ENCODE measurements at places on chromosomes 1 and 21.

- no peak overlapping the region for H3K27ac ChIP-seq
- no peak for DNase-seq
- H3K4me3 ChIP-seq, result no peak overlapping the region
These were observed 50.5 kb upstream of the GADD45A start for GRCh38 chr1:67634396-67634935.

GRCh38 chr1:1364266-1364665 is 5.9 kb upstream of the MXRA8 start:
- H3K4me1 ChIP-seq, result peaks cover 25% of the 10 kb centered on the region
- DNase-seq, result no peak
- H3K27ac ChIP-seq, result no peak overlapping the region
- no peaks in the 10 kb centered on the region for H3K36me3 ChIP-seq
- no peaks in the 10 kb centered on the region for H3K27me3 ChIP-seq
- no peak overlapping the region for H3K4me3 ChIP-seq

DNA sequence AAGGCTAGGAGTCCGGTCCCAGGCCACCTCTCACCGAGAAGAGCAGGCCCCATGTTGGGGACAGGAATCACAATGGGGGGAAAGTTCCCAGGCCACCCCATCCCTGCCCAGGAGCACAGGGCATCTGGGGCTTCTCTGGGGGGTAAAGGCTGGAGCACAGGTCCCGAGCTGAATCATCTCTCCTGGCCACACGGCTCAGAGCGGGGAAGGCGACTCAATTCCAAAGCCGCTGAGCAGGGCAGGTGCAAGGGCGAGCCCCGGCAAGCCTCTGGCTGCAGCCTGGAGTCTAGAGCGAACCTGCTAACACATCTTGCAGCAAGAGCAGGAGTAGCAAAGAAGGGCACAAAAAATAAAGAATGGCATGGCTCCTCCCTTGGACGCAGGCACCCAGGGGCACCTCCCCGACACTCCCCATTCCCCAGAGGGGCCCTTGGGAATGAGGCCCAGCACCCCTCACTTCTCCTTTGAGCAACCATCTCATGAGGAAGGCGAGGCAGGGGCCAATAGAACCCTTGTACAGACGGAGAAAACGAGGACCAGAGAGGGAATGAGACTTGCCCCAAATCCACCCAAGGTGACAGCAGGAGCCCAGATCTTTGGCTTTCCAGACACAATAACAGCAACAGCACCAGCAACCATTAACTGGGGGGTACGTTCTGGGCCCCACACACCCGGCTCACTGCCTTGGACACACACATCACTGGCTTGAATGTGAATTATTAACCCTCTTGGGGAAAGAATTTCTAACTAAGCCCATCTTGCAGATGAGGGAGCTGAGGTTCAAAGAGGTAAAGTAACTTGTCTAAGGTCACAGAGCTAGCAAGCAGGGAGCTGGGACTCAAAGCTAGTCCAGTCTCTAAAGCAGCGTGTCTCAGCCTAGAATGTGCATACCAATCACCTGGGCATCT is 20.7 kb upstream of the ALDH4A1 start:
- no peak for DNase-seq
- peaks cover 2% of the 10 kb centered on the region for H3K36me3 ChIP-seq
- H3K4me3 ChIP-seq, result no peak overlapping the region
- peaks cover 42% of the 10 kb centered on the region for H3K4me1 ChIP-seq
- H3K27me3 ChIP-seq, result no peaks in the 10 kb centered on the region

DNA sequence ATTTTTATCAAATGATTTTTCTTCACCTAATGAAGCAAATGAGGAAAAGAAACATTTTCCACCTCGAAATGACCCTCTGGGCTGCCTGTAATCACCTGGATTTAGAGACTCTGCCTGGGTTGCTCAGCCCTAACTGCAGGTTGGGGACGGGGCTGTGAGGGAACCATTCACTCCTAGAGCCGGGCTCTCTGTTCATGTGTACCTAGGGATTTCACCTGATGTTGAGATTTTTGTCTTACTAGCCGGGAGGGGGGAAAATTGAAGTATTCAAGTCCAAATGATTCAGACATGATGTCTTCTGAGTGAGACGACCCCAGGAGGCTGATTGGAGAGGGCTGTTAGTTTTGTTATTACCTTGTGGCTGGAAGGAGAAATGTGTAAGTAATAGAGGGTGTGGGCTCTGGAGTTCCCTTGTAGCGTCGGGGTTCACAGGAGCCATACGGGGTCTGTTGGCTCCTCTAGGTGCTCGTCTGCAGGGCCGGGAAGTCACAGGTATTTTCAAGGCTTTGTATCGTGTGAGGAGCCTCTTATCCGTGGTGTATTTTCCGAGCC is 42.3 kb upstream of the PWP2 start:
- peaks cover 6% of the 10 kb centered on the region for H3K36me3 ChIP-seq
- H3K4me3 ChIP-seq, result no peak overlapping the region
- DNase-seq, result no peak
- no peaks in the 10 kb centered on the region for H3K27me3 ChIP-seq
- no peaks in the 10 kb centered on the region for H3K4me1 ChIP-seq

DNA sequence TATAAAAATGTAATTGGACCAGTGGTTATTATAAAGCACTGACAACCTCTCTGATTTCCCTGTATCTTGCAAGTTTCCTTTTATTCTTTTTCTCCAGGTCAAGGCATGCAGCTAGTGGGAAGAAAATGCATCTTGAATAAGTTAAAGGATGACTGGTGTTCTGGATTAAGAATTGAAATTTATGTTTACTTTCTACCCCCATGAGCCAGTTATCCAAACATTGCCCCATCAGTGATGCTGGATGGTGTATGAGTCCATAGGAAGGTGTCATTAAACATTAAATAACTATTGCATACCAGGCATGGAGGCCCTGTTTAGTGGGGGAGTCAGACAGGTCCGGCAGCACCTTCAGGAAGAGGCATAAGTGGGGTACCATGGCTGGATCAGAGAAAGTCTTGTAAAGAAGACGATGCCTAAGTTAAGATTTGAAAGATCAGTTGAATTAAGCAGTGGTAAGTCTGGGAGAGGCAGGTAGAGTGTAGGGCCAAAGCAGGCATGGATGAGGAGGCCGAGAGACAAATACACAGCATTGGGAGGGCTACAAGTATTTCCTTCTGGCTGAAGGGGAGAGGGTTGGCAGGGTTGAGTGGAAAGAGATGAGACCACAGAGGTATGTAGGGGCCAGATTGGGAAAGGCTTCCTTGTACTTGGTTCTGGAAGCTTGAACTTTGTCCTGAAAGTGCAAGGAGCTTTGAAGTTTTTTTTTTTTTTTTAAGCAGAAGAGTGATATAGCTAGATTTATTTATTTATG is 5.7 kb downstream of the SZRD1 start:
- no peak overlapping the region for H3K4me3 ChIP-seq
- no peaks in the 10 kb centered on the region for H3K27me3 ChIP-seq
- peak overlapping the region; percentile 54 for H3K27ac ChIP-seq
- peaks cover 33% of the 10 kb centered on the region for H3K4me1 ChIP-seq

DNA sequence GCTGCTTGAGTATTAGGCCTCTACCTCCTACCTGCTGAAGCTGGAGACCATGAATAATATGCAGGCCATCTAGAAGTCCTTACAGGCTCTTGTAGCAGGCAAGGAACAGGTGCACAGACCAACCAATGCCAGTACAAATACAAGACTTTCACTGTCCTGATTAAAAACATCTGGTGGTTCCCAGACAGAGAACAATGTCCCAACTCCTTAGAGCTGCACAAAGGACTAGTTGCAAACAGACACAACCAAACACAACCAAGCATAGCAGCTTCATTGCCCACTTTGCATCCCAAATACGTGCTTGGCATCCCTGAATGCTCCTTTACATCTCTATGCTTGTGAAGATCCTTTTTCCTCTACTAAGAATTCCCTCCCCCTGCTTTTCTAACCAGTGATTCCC is 98.1 kb upstream of the CXADR start:
- no peak overlapping the region for H3K4me3 ChIP-seq
- H3K27me3 ChIP-seq, result no peaks in the 10 kb centered on the region
- H3K4me1 ChIP-seq, result no peaks in the 10 kb centered on the region
- H3K36me3 ChIP-seq, result no peaks in the 10 kb centered on the region
- no peak for DNase-seq

GRCh38 chr1:15640667-15641066 is 23.4 kb downstream of the DDI2 start:
- H3K4me3 ChIP-seq, result no peak overlapping the region
- no peak for DNase-seq
- peaks cover 3% of the 10 kb centered on the region for H3K36me3 ChIP-seq
- no peak overlapping the region for H3K27ac ChIP-seq
- no peaks in the 10 kb centered on the region for H3K4me1 ChIP-seq
- no peaks in the 10 kb centered on the region for H3K27me3 ChIP-seq

DNA sequence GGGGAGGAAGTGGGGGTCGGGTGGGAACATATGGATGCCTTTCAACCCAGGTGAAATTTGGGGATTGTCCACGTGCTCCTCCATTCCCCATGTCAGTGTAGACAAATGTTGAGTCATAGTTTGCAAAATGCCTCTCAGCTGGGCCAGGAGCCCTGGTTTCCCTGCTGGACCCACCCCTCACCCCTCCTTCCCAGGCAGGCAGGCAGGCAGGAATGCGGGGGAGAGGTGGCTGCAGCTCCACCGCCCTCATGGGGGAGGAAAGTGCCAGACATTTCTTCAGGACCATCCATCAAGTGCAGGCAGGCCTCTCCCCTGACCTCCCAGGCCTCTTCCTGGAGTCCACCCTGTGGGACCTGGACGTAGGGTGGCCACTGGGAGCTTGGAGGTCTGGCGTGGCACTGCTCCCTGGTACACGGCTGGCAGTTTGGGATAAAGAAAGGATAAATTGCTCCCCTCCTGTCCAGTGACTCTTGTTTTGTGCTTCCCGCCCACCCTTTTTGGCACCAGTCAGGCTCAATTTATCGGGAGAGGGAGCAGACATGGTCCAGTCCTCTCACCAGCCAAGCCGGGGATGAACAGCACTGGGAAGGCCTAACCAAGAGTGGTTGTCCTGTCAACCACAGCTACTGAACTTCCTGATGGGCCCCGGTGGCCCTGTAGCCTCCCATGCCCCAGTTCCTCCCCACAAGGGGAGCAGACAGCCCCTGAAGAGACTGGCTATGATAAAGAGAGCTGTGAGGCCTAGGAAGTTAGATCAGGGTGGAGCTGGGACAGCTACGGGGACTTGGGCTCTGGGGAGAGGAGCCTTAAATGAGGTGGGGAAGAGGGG is 18.9 kb downstream of the NPR1 start:
- peak; percentile 50 for DNase-seq
- H3K36me3 ChIP-seq, result no peaks in the 10 kb centered on the region
- H3K4me3 ChIP-seq, result no peak overlapping the region
- H3K27me3 ChIP-seq, result peaks cover 6% of the 10 kb centered on the region

DNA sequence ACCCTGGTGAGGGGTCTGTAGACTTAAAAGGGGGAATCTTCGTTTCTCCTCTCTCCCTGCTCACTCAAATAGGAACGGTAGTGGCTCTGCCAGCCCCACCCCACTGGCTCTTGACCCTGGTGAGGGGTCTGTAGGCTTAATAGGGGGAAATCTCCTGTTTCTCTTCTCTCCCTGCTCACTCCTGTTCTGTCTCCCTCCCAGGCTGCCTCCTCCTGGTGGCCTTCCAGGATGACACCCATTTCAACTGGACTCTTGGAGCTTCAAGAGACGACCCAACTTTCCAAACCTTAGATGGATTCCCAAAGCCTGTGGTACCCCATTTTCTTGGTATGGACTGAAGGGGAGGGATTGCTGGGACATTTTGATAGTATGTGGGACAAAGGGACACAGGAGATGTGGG is 1.4 kb upstream of the EPHB2 start:
- H3K27ac ChIP-seq, result no peak overlapping the region
- no peak for DNase-seq
- no peaks in the 10 kb centered on the region for H3K36me3 ChIP-seq
- H3K27me3 ChIP-seq, result no peaks in the 10 kb centered on the region
- H3K4me3 ChIP-seq, result no peak overlapping the region
- H3K4me1 ChIP-seq, result peaks cover 9% of the 10 kb centered on the region

DNA sequence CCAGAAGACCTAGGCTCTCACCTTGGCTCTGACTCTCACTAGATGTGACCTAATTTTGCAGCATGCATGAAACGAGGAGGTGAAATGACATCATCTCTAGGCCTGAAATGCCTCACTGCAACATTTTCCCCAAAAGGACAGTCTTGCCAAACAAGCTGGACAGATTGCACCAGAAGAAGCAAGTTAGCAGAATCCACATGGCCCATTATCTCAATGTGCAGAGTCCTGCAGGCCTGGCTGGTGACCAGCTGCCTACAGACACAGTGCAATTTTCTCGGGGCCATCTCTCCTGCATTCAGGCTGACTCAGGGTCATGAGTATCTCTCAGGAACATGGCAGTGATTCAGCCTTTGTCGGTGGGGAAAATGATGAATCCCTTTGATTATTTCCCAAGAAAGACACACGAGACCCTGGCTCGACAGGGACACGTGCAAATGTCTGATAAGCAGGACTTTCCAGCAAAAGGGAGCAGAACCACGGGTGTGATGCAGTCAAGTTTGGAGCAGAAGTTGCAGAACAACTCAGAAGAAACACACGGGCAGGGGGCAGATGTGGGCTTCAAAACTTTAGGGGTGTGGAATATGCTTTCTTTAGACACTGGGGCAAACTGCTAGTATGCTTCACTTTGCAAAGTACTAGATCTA is 38.7 kb downstream of the TRIM67 start:
- no peak overlapping the region for H3K27ac ChIP-seq
- peaks cover 2% of the 10 kb centered on the region for H3K27me3 ChIP-seq
- peak; percentile 27 for DNase-seq

DNA sequence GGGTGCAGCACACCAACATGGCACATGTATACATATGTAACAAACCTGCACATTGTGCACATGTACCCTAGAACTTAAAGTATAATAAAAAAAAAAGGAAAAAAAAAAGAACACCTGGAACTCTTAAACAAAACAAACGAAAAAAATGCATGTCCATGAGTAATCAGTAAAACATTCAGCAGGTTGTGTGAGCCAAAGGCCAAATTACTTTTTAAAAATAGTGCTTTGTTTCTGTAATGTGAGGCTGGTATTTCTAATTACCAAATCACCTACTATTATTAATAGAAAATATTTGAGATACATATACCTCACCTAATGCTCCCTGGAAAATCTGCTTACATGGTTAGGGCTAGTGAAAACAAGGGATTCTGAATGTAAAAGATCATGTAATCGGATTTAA is 294.4 kb upstream of the NR5A2 start:
- H3K27me3 ChIP-seq, result no peaks in the 10 kb centered on the region
- no peak overlapping the region for H3K4me3 ChIP-seq
- no peaks in the 10 kb centered on the region for H3K4me1 ChIP-seq
- H3K27ac ChIP-seq, result no peak overlapping the region
- no peaks in the 10 kb centered on the region for H3K36me3 ChIP-seq

- H3K4me3 ChIP-seq, result no peak overlapping the region
- no peak overlapping the region for H3K27ac ChIP-seq
- H3K36me3 ChIP-seq, result no peaks in the 10 kb centered on the region
- H3K27me3 ChIP-seq, result peaks cover 5% of the 10 kb centered on the region
- H3K4me1 ChIP-seq, result no peaks in the 10 kb centered on the region
These were observed 6.4 kb downstream of the ITGB2 start for GRCh38 chr21:44914176-44914874.

DNA sequence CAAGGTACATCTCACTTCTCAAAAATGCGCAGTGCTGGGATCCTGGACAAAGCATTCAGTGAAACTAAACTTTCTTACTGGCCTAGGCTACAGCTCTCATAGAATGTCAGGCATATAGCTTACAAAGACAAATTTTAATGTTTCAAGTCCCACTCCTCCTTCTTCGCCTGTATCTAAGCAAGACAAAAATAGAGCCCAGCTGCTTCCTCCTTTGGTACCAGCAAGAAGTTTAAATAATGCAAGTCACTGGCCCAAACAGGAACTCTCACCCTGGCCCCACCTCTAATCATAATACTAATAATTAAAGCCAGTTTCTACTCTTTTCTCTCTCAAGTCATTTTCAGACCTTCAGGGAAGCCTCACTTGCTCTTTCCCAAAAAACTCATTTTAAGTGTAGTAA is 1267.9 kb downstream of the MRPL39 start:
- H3K27ac ChIP-seq, result no peak overlapping the region
- no peak for DNase-seq
- H3K27me3 ChIP-seq, result no peaks in the 10 kb centered on the region
- no peaks in the 10 kb centered on the region for H3K36me3 ChIP-seq
